ENCODE measurements at places on chromosomes 3 and 15. TPM values are rescaled to one million over a fixed set of nuclear protein-coding genes. Genes with fewer than 3 reads are reported as not detected.

DNA sequence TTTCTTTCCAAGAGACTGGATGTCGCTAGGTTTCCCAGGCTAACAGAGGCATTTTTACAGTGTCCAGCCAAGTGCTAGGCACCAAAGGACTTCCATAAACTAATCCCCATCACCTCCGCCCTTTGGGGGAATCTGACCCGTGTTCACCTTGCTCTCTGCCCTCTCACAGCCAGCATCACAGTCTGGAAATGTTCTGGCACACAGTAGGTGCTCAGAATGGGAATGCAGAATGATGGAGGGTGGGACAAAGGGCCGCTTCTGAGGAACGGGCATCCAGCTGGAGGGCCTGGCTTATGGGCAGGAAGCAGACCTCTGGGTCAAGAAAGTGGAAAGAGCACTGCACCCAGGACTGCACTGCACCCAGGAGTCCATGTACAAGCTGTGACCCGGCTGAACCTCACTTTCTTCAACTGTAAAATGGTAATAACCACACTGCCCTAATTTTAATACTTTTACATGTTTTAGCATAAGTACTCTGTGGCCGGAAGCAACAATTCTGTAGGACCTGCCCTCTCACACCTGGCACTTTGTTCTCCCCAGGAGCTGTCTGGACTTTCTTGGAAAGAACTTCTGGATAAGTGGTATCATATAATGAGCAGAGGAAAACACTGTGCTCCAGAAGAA, 901 bp upstream of the NMB start:
- H3K27ac ChIP-seq = peak overlapping the region; percentile 87
- no peaks in the 10 kb centered on the region for H3K36me3 ChIP-seq
- no peak for DNase-seq
- no peaks in the 10 kb centered on the region for H3K4me1 ChIP-seq
- H3K27me3 ChIP-seq = no peaks in the 10 kb centered on the region

GRCh38 chr3:177379045-177379444, 181.8 kb upstream of the TBL1XR1 start:
- H3K4me1 ChIP-seq = no peaks in the 10 kb centered on the region
- DNase-seq = no peak
- no peaks in the 10 kb centered on the region for H3K36me3 ChIP-seq
- H3K27ac ChIP-seq = no peak overlapping the region
- H3K4me3 ChIP-seq = no peak overlapping the region

- H3K36me3 ChIP-seq = no peaks in the 10 kb centered on the region
- no peaks in the 10 kb centered on the region for H3K27me3 ChIP-seq
- H3K27ac ChIP-seq = no peak overlapping the region
- no peak overlapping the region for H3K4me3 ChIP-seq
- no peaks in the 10 kb centered on the region for H3K4me1 ChIP-seq
- DNase-seq = no peak
Observed at GRCh38 chr3:31610700-31611275, 78.1 kb downstream of the STT3B start.

DNA sequence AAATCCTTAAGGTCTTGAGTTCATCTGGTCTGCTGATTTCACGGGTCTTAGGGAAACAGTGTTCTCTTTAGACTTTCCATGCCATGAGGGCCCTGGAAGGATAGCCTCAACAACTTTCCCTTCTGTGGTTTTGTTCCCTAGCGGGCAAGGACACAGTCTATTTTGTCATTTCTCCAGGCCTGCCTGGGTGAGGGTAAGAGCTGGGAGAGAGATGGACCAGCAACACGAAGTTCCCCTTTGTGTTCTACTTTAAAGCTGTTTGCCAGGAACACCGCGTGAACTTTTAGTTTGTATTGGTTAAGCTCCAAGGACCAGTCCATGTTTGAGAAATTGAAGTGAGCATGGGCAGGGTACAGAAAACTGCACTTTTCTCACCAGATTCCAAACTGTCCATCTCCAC, 20.9 kb downstream of the ST3GAL6 start:
- peak overlapping the region; percentile 8 for H3K27ac ChIP-seq
- DNase-seq = no peak
- no peaks in the 10 kb centered on the region for H3K36me3 ChIP-seq
- no peak overlapping the region for H3K4me3 ChIP-seq

GRCh38 chr3:95343767-95344166, 1280.9 kb downstream of the NSUN3 start:
- peaks cover 3% of the 10 kb centered on the region for H3K36me3 ChIP-seq
- H3K27me3 ChIP-seq = no peaks in the 10 kb centered on the region
- H3K4me3 ChIP-seq = no peak overlapping the region
- no peak overlapping the region for H3K27ac ChIP-seq

GRCh38 chr3:89787979-89788378, 680.6 kb downstream of the EPHA3 start:
- H3K36me3 ChIP-seq = no peaks in the 10 kb centered on the region
- no peak overlapping the region for H3K4me3 ChIP-seq
- no peak overlapping the region for H3K27ac ChIP-seq
- DNase-seq = no peak

GRCh38 chr3:150128126-150128525, 157.4 kb upstream of the PFN2 start:
- H3K27me3 ChIP-seq = no peaks in the 10 kb centered on the region
- H3K4me3 ChIP-seq = no peak overlapping the region
- DNase-seq = no peak
- H3K4me1 ChIP-seq = no peaks in the 10 kb centered on the region
- H3K27ac ChIP-seq = no peak overlapping the region

GRCh38 chr3:27089645-27090044, 279.5 kb downstream of the NEK10 start:
- no peak overlapping the region for H3K4me3 ChIP-seq
- no peaks in the 10 kb centered on the region for H3K27me3 ChIP-seq
- H3K36me3 ChIP-seq = no peaks in the 10 kb centered on the region
- DNase-seq = no peak

DNA sequence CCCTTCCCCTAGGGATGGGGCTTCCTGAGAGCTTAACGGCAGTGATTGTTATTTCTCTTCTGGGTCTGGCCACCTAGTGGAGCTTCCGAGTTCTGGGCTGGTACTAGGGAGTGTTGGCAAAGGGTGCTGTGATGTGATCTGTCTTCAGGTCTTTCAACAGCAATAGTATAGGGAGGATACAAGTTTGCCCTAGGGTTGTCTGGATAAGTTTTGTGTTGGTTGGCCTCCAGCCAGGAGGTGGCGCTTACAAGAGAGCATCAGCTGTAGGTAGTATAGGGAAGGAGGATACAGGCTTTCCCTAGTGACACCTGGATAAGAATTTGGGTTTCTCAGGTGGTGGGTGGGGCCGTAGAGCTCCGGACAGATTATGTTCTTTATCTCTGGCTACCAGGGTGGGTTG, 19.2 kb upstream of the CPOX start:
- H3K4me1 ChIP-seq = no peaks in the 10 kb centered on the region
- no peak for DNase-seq
- H3K4me3 ChIP-seq = no peak overlapping the region
- no peaks in the 10 kb centered on the region for H3K36me3 ChIP-seq
- no peak overlapping the region for H3K27ac ChIP-seq
- H3K27me3 ChIP-seq = no peaks in the 10 kb centered on the region

DNA sequence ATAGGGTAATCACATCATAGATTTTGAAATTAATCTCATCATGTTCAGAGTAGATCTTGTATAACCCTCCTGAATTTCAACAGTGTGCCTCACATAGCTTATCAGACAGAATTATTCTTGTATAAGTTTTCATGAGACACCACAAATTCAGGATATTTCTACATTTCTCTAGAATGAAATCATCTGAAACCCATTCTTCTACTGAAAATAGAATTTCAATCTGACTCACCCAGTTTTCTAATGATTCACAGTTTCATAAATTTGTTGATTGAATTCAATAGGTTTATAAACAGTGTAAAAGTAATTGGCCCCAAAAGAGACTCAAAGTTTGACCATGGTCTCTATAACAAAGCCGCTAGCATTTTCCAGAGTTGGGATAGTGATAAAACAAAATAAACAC, 1082.6 kb upstream of the EPHA6 start:
- H3K27ac ChIP-seq = no peak overlapping the region
- H3K27me3 ChIP-seq = no peaks in the 10 kb centered on the region
- no peak for DNase-seq
- H3K36me3 ChIP-seq = no peaks in the 10 kb centered on the region
- no peak overlapping the region for H3K4me3 ChIP-seq

- DNase-seq = no peak
- H3K4me3 ChIP-seq = no peak overlapping the region
- no peaks in the 10 kb centered on the region for H3K27me3 ChIP-seq
- no peak overlapping the region for H3K27ac ChIP-seq
- no peaks in the 10 kb centered on the region for H3K4me1 ChIP-seq
- no peaks in the 10 kb centered on the region for H3K36me3 ChIP-seq
Observed at GRCh38 chr15:66912001-66912400, 153.4 kb upstream of the SMAD3 start.

GRCh38 chr3:12393894-12394293, 90.4 kb upstream of the TSEN2 start:
- DNase-seq = no peak
- no peak overlapping the region for H3K4me3 ChIP-seq
- H3K27me3 ChIP-seq = no peaks in the 10 kb centered on the region
- no peaks in the 10 kb centered on the region for H3K36me3 ChIP-seq

TMEM207 gene
- total RNA-seq = not detected

DPPA2 gene
- total RNA-seq = not detected
